ENCODE measurements at places on chromosomes 4 and X.

- DNase-seq = peak; percentile 9
Observed at GRCh38 chrX:106481341-106481740, 130.4 kb upstream of the RADX start.

DNA sequence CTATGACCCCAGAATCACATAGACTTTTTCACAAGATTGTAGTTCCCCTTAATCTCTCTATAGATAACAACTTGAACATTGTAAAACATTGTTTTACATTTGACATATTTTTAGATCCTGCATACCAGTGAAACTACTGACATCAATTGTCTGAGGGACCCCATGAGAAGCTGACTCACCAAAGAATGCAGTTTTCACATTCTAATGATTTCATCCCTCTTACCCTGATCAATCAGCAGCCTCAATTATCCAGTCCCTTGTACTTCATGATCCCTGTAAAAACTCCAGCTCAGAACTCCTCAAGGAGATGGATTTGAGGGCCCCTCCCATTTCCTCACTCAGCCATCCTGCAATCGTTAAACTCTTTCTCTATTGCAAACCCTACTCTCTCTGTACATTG is 411.0 kb upstream of the NDST3 start:
- no peak for DNase-seq

DNA sequence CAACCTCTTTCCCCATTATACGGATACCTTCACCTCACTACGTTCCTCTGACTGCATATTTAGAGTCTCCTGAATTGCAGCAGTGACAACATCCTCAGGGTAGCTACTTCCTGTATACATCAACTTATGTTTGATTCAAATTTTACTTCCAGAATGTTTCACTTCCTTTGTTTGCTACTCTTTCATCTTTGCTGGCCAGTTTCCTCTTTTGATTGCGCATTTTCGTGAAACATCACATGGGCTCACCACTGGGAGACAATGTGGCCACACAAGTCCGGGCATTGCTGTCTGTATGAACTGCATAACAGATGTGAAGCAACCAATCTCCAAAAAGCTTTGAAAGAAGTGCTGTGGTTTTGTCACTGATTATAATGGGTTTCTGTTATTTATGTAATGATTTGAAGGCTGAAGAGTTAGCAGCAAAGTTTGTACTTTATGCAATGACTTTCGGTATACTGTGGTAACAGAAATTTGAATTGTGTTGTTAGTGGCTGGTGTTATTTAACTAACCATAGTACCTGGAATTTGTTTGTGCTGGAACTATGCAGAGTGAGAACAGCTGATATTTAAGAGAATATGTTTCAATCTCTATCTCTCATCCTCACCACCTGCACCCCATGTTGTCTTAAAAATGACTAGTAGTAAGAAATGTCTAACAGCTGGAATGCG is 7.4 kb downstream of the SNCA start:
- peak; percentile 84 for DNase-seq

DNA sequence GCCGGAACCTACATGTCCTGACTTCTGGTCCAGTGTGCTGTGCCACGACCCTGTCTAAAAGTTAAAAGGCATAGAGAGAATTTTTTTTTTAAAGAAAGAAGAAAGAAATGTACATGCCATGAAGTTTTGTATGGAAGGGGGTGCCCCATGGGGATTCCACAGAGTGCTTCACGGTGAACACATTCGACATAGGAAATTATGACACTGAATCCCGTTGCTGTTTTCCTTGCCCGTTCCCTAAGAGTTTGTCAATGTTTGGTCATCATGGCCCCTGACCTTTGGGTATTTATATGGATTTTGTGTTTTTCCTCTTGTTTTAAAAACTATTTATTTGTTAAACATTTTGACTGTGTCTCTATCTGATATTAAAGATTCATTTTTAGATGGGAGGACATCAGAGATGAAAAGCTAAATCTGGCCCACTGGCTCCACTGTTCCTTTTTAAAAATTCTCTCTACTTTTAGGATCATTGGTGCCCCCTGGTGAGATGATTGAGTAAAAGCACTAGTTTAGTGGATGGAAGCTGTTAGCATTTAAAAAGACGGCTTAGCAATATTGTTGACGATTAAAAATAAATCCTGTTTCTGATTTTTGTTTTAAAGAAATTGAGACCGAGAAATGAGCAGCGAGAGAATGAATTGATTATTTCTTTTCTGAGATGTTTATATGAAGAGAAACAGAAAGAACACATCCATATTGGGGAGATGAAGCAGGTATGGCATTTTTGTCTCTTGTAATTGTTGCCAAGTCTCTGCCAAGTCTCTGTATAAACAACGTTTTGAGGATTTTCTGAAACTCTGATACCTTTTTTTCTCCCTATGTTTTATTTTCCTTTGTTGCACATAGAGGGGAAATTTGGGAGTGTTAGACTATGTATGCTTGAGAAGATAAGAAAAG is 75.0 kb downstream of the PTTG2 start:
- DNase-seq = peak; percentile 79

- DNase-seq = no peak
Observed at GRCh38 chr4:142818476-142818875, 27.6 kb downstream of the INPP4B start.

- DNase-seq = no peak
Observed at GRCh38 chr4:137676357-137676998, 144.2 kb upstream of the PCDH18 start.

- no peak for DNase-seq
Observed at GRCh38 chrX:37378404-37378803, 29.2 kb downstream of the PRRG1 start.

- DNase-seq = no peak
Observed at GRCh38 chrX:153830640-153831428, 490 bp upstream of the PDZD4 start.

DNA sequence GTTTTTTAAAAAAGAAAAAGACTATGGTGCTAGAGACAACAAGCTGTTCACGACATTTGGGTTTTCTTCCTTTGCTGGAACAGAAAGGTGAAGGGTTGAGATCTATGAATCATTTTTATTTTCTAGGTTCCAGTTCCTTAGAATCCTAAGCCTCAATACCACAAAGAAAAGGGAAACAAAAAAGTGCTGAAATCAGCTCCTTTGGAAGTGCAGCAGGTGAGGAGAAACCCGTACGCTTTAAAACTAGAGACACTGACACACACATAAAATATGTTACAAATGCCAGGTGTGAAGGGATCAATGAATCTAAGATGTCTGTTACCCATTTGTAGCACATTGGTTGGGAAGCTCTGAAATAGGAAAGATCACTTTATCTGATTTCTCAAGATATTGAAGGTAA is 125.2 kb downstream of the AREG start:
- no peak for DNase-seq

GRCh38 chr4:15809466-15809865 is 31.3 kb downstream of the CD38 start:
- DNase-seq = no peak

GRCh38 chr4:26826721-26827120 is 33.9 kb upstream of the STIM2 start:
- DNase-seq = peak; percentile 89

DNA sequence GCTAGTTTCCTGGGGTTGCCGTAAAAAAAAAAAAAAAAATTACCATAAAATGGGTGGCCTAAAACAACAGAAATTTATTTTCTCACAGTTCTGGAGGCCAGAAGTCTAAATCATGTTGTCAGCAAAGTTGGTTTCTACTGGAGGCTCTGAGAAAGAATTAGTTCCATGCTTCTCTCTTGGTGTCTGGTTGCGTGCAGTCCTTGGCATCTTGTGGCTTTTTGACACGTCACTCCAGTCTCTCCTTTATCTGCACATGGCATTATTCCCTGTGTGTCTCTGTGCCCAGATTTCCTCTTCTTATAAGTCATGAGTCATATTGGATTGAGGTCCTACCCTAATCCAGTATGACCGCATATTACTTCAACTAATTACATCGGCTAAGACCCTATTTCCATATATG is 38.7 kb downstream of the SPATA4 start:
- no peak for DNase-seq

- DNase-seq = no peak
Observed at GRCh38 chr4:67575232-67576058, 16.9 kb downstream of the STAP1 start.

DNA sequence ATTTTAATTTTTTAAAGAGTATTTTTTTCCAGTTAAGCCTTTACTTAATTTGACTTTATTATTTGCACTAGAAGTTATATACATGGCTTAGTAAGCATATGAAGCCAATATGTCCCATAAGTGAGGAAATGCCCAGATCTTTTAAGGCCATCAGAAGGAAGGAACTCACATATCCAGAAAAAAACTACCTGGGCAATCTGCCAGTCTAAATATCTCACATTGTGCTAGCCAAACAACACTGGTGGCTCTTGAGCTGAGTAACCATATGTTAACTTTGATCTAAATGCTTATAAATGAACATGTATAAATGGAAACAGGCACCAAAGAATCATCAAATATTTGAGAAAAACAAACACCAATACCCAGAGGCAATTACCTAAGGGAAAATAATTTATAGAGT is 138.6 kb upstream of the APOOL start:
- no peak for DNase-seq

- DNase-seq = peak; percentile 80
Observed at GRCh38 chr4:152476796-152477195, 59.1 kb downstream of the FBXW7 start.

DNA sequence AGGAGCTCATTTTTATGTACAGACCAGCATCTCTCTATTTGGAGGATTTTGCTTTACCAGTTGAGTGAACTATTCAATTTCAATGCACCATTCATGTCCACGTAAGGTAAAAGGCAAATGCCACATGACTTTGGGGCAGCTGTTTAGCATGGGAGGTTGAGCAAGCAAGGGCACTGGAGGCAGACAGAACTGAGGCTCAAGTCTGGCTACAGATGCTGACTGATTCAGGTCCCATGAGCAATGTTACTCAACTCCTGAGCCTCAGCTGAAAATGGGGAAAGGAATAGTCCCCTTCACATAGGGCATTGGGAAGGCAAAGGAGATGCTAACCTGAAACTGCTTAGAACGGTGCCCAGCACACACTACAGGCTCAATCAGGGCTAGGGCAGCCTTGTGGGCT is 93.0 kb upstream of the MTM1 start:
- peak; percentile 12 for DNase-seq

DNA sequence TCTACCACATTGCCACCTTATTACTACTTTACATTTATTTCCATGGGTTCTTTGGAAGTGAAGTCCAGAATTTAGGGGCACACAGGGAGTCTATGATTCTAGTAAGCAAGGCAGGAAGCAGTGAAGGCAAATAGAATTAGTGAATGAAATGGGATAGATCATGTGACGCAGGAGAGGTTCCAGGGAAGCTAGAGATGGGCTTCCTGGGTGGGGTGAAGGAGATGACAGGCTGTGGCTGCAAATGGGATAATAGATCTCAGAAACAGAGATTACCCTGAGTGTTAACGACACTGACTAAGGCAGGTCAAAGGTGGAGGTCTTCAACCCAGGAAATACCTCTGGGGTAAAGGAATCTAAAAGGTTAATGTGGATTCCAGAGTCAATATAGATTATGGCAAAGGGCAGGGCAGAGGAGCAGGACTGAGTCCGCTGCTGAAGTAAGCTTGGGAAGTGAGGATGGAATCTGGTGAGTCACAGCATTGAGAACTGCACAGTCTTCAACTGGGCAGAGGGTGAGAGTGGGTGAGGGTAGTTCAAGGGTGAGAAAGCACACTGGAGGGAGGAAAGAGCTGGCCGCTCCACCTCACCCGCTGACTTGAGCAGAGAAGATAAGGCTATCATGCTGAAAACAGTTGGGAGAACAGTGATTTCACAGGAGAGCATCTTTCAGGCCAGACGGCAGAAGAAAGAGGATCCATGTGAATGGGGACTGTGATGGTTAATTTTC is 70.8 kb downstream of the ANXA3 start:
- no peak for DNase-seq

DNA sequence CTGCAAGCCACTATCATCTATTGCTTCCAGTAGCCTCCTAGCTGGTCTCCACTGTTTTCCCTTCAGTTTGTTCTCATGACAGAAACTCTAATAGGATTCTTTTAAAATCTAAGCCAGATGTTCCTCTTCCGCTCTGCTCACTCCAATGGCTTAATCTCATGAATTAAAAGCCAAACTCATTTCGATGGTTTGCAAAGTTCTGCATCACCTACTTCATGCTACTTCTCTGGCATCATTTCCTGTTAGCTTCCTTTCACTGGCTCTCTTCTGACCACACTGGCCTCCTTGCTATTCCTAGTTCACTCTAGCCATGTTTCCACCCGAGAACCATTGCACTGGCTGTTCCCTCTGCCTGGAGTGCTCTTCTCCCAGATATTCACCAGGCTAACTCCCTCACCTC is 102.0 kb upstream of the LSM6 start:
- DNase-seq = no peak

DNA sequence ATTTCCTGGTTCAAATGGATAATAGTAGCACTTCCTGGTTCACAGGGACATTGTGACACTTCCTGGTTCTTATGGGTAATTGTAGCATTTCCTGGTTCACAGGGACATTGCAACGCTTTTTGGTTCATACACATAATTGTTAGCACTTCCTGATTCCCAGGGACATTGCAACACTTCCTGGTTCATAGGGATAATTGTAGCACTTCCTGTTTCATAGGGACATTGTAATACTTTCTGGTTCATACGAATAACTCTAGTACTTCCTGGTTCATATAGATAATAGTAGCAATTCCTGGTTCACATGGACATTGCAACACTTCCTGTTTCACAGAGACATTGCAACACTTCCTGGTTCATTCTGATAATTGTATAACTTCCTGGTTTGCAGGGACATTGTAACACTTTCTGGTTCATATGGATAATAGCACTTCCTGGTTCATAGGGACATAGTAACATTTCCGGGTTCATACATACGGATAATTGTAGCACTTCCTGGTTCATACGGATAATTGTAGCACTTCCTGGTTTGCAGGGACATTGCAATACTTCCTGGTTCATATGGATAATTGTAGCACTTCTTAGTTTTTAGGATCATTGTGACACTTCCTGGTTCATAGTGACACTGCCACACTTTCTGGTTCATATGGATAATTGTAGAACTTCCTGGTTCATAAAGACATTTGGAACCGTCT is 61.6 kb upstream of the CD99 start:
- peak; percentile 25 for DNase-seq

GRCh38 chr4:83732114-83732635 is 196.3 kb downstream of the GPAT3 start:
- DNase-seq = peak; percentile 3

- DNase-seq = no peak
Observed at GRCh38 chr4:104421566-104421965, 73.1 kb downstream of the CXXC4 start.

DNA sequence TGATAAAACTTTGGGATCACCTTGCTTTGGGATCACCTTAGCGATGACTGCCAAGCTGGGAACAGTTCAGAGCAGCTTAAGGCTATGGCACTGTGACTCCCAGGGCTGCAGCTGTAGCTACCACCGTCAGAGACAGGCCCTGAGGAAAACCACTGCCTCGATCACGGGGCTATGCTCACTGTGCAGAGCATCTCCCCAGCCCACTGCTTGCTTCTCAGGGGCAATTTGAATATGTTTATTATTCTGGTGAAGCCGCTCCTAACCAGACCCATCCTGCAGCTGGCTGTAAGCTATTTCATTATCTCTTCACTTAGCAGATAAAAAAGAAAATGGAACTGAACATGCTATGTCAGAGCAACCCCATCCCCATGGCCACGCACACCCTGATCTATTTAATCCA is 328.5 kb downstream of the EVC2 start:
- no peak for DNase-seq

- DNase-seq = no peak
Observed at GRCh38 chrX:136015016-136015415, 29.8 kb downstream of the SLC9A6 start.

Measured in inflammatory macrophage treated with lipopolysaccharide for 1 hour (primary cell).